KBM-7 (cell line): ENCODE measurements at places on chromosomes 7 and 10.

GRCh38 chr7:6613706-6614105 lies 1.7 kb upstream of the ZNF853 start:
- DNase-seq: no peak

- peak; percentile 16 for DNase-seq
Measured at GRCh38 chr10:106189292-106189691, 975.2 kb downstream of the SORCS1 start.

- no peak for DNase-seq
Measured at GRCh38 chr10:125164421-125164820, 4.1 kb upstream of the CTBP2 start.

DNA sequence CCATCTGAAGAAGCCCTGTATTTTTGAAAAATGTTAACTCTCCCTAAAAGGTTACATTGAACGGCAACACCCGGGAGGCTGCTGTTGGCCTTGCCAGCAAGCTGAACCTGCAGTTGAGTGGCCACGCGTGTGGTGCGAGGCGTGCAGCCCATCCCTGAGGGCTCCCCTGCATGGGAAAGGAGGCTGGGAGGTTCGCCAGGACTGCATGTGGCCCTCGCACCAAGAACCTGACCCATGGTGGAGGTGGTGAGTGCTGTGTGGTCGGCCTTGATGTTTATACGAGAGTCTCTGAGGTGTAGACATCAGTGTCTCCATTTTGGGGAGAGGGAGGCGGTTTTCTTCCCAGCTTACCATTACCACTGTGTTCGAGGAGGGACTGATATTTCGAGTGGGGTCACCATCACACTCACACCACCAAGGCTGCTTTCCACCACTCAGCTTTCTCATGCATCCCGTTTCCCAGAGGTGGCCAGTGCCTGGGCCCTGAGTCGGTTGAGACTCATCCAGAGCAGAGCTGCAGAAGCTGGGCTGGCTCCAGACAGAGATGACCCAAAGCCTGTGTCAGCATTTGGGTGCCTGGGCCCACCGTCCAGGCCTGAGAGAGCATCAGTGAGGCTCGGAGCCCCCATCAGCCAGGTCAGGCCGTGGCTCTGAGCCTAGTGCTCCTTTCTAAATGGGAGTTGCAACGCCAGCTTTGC lies 222.6 kb downstream of the EBF3 start:
- no peak for DNase-seq

DNA sequence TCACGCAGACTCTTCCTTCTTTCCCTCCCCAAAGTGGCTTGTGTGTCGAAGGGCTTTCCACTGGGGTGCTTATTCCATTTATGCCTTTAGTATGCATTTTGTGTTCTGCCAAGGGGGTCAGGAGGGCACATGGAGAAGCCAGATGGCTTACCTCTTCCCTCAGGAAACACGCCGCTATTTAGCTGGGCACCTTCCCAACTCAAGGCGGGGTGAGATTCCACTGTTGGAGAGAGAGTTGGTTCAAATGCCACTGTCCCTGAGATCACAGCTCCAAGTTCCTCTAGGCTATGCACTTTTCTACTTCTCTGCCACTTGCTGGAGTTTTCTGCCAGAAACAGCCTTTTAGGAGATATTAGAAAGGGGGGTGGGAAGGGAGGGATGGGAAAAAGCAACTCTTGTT lies 1091.8 kb downstream of the LRMDA start:
- DNase-seq: no peak

DNA sequence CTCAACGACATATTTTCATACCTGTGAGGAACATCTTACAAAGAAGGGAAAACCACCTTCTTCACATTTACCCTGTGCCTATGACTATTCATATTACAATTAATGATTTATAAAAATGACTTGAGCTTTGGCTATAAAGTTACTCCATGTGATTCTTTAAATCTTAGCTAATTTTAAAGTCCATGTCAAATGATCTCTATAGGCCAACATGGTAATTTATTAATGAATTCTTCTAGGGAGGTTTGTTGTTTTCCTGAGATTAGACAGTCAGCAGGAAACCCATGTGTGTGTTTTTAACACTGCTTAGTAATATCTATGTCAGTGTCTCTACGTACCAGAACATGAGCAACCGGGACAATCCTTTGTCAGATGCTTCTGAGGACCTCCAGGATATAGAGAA lies 307.3 kb downstream of the IPMK start:
- no peak for DNase-seq

GRCh38 chr7:38318241-38318640 lies 44.8 kb upstream of the TARP start:
- no peak for DNase-seq

DNA sequence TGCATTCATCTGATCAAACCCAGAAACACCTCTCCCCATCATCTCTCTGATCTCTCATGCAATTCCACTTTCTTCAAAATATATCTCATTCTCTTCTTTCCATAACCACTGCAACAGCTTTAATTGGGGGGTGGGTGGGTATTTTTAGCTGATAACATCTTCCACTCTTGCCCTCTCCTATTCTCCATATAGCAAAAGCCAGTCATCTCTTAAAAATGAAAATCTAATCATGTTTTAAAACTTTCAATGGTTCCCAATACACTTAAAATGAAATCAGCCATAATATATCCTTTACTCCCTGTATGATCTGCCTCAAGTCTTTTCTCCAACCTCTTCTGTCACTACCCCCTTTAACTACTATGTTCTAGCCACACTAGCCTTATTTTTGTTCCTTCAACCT lies 1.5 kb downstream of the YME1L1 start:
- no peak for DNase-seq

DNA sequence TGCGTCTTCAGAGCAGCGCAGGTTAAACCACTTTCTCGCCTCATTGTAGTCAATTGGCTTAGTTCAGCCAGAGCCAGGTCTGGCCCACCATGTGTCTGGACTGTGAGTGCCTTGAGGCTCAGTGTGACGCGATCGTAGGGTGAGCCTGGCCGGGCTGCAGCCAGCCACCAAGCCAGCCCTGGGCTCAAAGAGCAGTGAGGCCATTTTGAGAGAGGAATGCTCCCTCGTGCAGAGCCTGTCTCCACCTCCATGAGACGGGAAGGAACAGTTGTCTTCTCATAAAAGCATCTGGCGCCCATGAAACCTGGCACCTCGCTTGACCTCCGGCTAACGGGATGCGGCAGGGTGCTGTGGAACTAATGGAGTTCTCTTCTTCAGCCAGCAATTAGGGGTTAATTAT lies 34.5 kb downstream of the LHPP start:
- DNase-seq: no peak

DNA sequence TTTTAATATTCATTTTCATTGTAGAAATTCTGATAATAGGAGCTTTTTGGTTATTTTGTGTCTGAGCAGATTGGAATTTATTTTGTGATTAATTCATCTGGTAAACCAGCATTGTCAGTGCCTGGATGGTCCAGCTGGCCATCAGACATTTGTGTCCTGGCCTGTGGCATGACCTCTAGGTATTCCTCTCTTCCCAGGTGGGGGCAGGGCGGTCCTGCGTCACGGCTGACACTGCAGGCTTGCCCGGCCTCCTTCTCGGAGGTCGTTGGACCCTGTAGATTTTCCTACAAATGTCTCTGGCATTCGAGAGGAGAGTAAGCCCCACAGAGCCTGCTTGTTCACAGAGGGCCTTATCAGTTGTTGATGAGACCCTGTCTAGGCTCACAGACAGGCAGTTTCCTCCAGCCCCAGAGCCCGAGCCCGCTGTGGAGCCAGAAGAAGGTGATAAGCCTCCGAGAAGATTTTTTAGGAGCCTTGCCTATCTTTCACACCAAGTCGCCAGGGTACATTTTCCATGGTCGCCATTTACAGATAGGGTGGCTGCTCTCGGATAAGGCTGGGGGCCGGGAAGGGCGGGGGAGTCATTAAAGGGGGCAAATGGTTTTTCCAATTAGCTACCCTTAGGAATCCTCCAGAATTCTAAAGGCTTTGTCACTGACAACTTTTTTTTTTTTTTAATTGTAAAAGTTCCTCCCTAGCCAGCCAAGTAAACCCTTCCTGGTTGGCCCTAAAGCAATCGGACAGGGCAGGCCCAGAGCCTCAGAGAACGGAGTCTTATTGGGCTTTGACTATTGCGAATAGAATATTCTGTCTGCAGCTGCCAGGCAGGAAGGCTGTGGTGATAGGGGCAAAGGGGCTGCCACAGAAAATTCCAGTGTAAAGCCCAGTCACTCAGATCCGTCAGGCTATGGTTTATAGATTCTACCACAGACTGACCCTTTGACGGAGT lies 78.1 kb upstream of the TBX20 start:
- DNase-seq: no peak

DNA sequence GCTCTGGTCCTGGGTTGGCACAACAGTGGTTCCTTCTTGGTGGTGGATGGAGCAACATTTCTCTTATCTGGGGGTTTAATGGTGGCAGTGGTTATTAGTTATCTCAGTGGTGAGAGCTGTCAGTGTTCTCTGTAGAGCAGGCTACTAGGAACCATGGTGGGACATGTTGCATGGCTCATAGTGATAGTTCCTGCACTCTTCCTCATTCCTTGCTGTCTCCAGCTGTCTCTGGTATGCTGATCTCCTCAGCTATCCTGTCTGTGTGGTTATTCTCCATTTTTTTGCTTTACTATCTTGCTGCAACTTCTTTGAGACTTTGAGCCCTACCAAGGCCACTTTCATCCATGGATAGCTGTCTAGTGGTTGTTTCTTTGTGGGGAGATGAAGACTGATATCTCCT lies 44.0 kb downstream of the CCDC7 start:
- no peak for DNase-seq

DNA sequence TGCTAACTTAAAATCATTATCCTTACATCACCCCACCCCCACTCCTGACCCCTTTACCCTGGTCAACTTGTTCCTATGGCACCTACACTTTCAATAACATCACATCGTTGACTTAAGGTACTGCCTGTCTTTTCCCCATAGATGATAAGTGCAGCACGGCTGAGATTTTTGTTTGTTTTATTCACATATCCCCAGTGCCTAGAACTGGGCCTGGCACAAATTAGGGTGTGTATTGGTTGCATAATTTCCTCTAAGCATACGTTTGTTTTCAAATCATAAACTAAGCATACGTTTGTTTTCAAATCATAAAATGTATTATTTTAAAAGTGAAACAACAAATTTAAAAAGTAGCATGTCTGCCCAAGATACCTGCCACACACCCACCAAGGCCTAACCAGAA lies 35.3 kb downstream of the ANXA11 start:
- DNase-seq: no peak

- no peak for DNase-seq
Measured at GRCh38 chr7:93861325-93861949, 29.1 kb downstream of the TFPI2 start.

DNA sequence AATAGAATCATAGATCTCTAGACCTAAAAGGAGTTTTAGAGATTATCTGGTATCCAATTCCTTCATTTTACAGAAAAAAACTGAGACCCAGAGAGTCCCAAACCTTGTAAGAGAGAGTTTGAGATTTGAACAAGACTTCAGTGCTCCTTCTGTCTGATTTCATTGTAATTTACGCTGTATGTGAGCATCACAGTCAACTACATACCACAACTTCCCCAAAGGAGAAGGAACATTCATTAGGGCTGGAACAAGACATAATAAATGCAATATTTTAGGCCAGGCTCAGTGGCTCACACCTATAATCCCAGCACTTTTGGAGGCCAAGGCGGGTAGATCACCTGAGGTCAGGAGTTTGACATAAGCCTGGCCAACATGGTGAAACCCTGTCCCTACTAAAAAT lies 17.3 kb upstream of the PRKAR2B start:
- DNase-seq: peak; percentile 53

DNA sequence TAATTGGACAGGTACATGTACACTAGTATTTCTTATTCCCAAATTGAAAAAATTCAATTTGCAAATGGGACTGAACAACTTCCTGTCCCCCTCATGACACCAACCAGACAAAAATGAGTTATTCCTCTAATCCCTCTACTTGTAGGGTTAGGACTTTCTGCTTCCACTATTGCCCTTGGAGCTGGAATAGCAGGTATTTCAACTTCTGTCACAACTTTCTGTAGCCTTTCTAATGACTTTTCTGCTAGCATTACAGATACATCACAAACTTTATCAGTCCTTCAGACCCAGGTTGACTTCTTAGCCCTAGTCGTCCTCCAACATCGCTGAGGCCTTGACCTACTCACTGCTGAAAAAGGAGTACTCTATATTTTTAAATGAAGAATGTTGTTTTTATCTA lies 6.4 kb downstream of the CYP3A7 start:
- no peak for DNase-seq

DNA sequence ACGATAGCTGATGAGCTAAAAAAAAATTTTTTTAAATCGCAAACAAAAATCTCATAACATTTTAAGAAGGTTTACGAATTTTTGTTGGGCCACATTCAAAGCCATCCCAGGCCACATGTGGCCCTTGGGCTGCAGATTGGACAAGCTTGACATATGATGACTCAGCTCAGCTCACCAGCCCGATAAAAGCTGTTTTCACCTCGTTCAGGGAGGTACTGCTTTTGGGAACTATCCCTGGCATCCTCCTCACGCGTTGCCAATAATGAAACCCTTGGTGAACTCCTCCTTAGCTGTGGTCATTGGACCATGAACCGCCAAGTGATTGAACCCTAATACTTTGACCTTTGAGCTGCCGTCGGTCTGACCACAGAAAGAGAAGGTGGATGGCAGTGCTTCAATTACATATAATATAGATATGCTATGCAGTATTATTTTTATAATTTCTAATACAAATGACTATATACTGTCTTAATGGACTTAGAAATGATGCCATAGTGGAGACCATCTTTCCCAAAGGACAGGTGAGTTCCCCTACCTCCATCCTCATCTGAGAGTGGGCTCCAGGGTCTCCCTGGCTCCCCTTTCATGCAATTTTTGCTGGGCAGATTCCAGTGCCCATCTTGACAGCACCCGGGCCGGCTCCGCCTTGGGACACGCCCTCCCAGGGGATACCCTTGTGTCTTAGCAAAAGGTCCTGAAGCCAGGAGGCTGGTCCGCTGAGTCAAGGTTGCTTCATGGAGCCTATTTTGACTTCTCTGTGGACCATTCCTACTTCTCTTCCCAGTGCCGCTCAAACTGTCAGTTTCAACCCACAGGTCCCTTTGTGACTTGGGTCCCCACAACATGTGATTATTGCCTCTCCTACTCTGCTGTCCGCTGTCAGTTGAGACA lies 707.2 kb downstream of the PARD3 start:
- no peak for DNase-seq

GRCh38 chr10:71191551-71192076 lies 20.8 kb upstream of the UNC5B start:
- DNase-seq: no peak

- DNase-seq: peak; percentile 77
Measured at GRCh38 chr10:75099952-75100763, 11.3 kb upstream of the SAMD8 start.

- no peak for DNase-seq
Measured at GRCh38 chr7:68800316-68800715, 798.0 kb upstream of the AUTS2 start.

GRCh38 chr7:116173051-116174028 lies 37.0 kb upstream of the TES start:
- DNase-seq: peak; percentile 67
